Mammary epithelial cell (primary cell): ENCODE measurements at places on chromosomes 1 and 21.

- DNase-seq: no peak
These were observed 264.7 kb downstream of the CTH start for GRCh38 chr1:70675737-70676156.

GRCh38 chr1:113269168-113269963 lies 120.9 kb upstream of the MAGI3 start:
- DNase-seq: no peak

DNA sequence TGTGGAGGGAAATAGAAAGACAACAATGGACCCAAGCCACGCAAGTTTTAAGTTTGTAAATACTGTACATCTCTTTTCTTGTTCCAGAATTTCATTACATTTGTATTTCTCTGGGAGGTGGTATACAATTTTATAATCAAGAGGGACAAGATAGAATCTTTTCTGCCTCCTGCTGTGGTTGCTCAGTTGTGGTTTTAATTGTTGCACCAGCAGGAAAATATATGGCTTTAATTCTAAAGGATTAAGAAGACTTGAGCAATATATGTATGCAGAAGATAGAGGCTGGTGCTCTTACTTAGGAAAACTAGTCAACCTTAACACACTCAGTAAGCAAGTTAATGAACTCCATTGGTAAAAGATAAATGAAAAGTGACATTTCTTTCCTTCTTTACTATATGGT lies 19.8 kb upstream of the ASB17 start:
- DNase-seq: no peak

GRCh38 chr1:181647314-181648035 lies 164.2 kb downstream of the CACNA1E start:
- DNase-seq: peak; percentile 12

- no peak for DNase-seq
These were observed 14.3 kb upstream of the ADARB1 start for GRCh38 chr21:45060089-45060488.
